ENCODE measurements at places on chromosomes 1 and 21. TPM values are rescaled to one million over a fixed set of nuclear protein-coding genes. Genes with fewer than 3 reads are reported as not detected.

The NBPF14 gene
- 5.7 TPM for polyA plus RNA-seq

The PADI2 gene
- not detected for polyA plus RNA-seq

The EPHA10 gene
- 0.11 TPM for polyA plus RNA-seq

The TENT5C gene
- polyA plus RNA-seq, result 0.30 TPM

Data from HepG2 (cell line).